Sigmoid colon (tissue), 7 donors: ENCODE measurements at places on chromosomes 6 and 20. TPM values are rescaled to one million over a fixed set of nuclear protein-coding genes. Genes with fewer than 3 reads are reported as not detected.

The CRYBG1 gene
- 5.8 TPM for total RNA-seq

- H3K4me3 ChIP-seq: no peak overlapping the region
- no peaks in the 10 kb centered on the region for H3K27me3 ChIP-seq
- no peaks in the 10 kb centered on the region for H3K4me1 ChIP-seq
- no peak overlapping the region for H3K27ac ChIP-seq
- DNase-seq: no peak
- no peaks in the 10 kb centered on the region for H3K36me3 ChIP-seq
These were observed 265.9 kb upstream of the CDYL start for GRCh38 chr6:4510317-4510716.

DNA sequence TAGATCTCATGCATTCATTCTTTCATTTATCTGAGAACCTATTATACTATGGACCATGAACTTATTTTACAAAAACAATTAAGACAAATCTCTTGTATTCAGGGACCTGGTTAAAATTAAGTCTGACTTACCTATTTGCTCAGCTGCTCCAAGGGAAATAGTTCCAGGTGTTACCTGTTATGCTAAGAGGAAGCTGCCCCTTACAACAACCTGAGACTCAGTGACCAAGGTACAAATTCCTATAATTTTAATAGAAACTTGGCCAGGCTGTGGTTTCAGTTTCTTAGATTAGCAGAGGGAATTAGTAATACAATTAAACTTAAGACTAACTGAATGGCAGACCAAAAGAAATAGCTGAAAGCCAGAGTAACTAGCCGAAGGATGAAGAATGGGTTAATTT, 48.2 kb upstream of the GMPR start:
- no peaks in the 10 kb centered on the region for H3K36me3 ChIP-seq
- no peak overlapping the region for H3K4me3 ChIP-seq
- no peaks in the 10 kb centered on the region for H3K4me1 ChIP-seq
- no peaks in the 10 kb centered on the region for H3K27me3 ChIP-seq
- DNase-seq: no peak
- H3K27ac ChIP-seq: no peak overlapping the region

DNA sequence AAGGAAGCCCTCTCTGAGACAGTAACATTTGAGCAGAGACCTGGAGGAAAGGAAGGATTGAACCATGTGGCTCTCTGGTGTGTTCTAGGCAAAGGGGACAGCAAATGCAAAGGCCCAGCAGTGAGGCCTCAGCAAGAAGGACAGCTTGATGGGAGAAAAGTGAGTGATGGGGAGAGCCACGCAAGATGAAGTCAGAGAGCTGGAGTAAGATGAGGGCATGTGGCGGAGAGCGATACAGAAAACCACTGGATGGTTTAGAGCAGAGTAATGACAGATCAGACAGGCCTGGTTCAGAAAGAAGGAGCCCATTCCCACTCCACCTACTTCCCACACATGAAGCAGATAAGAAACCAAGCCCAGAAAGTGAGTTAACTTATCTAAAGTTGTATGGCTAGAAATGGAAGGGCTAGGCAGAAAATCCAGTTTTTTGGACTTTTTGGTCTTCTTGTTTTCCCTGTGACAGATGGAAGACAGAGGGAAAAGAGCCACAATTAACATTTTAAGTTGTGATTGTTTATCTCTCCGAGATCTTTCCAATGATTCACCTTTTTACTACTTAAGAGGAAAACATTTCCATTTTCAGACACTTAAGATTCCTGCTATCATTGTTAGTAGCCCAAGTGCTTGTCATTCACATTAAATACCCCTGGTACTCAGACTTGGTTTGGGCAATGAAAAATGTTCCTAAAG, 723 bp upstream of the SNPH start:
- H3K4me1 ChIP-seq: no peaks in the 10 kb centered on the region
- peak overlapping the region; percentile 91 for H3K4me3 ChIP-seq
- H3K27ac ChIP-seq: peak overlapping the region; percentile 79
- DNase-seq: no peak

The BTN1A1 gene
- not detected for total RNA-seq

GRCh38 chr6:27867051-27867944, 44.9 kb downstream of the OR2B2 start:
- H3K4me3 ChIP-seq: peak overlapping the region; percentile 53
- H3K27ac ChIP-seq: no peak overlapping the region
- DNase-seq: peak; percentile 73
- H3K4me1 ChIP-seq: peaks cover 41% of the 10 kb centered on the region
- H3K27me3 ChIP-seq: peaks cover 28% of the 10 kb centered on the region
- no peaks in the 10 kb centered on the region for H3K36me3 ChIP-seq

DNA sequence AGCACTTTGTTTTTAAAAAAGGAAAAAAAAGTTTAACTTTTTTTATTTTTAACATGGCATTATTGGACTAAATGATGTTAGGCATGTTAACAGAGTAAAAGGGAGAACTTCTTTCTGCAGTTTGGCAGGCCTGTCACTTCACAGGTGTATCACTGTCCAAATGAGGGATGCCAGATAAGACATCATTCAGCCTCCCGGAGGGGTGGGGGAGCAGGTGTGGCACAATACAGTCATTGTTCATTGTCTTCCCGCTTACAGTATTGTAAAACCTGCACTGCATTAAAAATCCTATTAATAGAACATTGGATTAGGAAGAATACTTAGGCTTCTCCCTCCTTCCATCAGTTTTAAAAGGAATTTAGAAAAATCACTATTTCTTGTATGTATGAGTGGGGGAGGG, 80.7 kb downstream of the CARMIL1 start:
- H3K27ac ChIP-seq: no peak overlapping the region
- H3K36me3 ChIP-seq: no peaks in the 10 kb centered on the region
- DNase-seq: no peak
- H3K27me3 ChIP-seq: no peaks in the 10 kb centered on the region
- H3K4me3 ChIP-seq: no peak overlapping the region

DNA sequence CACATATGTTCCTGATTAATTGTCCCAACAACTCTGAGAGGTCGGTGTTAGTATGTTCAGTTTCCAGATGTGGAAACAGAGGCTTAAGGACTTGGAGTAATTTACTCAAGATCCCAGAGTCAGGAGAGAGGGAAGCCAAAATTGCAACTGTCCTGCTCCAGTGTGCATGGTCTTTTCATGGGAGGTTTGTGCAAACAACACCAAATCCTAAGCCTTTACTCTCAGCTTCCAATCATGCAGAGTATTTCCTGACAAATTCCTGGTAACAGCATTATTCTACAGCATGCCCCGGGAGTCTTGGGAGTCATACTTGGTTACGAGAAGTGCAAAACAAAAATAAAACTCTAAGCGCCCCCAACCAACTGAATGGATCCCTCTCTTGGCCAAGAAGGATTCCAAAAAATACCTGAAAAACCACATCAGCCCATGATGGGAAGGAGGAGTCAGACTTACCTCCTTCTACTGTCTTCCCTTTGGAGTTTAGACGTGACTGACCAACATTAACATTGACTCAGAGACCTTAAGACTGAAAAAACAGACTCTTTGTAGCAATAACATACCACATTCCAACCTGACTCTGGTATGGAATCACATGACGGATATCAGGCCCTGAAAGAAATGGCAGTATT, 30.8 kb upstream of the PPP1R3G start:
- no peaks in the 10 kb centered on the region for H3K4me1 ChIP-seq
- H3K27me3 ChIP-seq: no peaks in the 10 kb centered on the region
- no peak overlapping the region for H3K4me3 ChIP-seq
- no peak overlapping the region for H3K27ac ChIP-seq

GRCh38 chr6:11604215-11604614, 66.7 kb downstream of the TMEM170B start:
- DNase-seq: no peak
- no peaks in the 10 kb centered on the region for H3K4me1 ChIP-seq
- H3K4me3 ChIP-seq: no peak overlapping the region

The COL19A1 gene
- total RNA-seq: 0.54 TPM

DNA sequence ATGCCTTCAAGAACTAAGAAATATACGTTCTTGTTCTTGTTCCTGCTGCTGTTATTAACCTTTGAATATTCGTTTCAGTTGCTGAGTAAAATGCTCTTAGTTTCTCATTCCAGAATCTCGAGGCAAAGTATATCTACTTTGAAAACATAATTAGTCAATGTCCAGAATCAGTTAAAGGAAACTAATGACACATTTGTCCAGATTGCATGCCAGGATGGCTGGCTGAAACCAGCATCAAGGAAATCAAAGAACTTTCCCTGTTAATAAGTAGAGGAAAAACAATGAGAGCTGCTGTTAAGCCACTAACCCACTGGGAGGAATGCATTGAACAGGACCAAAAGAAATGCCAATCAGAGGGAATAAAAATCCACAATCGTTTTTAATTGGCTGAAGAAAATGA, 196.9 kb downstream of the ALDH8A1 start:
- no peak overlapping the region for H3K4me3 ChIP-seq
- no peak for DNase-seq
- no peak overlapping the region for H3K27ac ChIP-seq

- H3K36me3 ChIP-seq: no peaks in the 10 kb centered on the region
- H3K27ac ChIP-seq: no peak overlapping the region
- DNase-seq: no peak
- H3K4me1 ChIP-seq: no peaks in the 10 kb centered on the region
- H3K27me3 ChIP-seq: no peaks in the 10 kb centered on the region
These were observed 39.9 kb downstream of the SGK1 start for GRCh38 chr6:134278000-134278399.

GRCh38 chr6:53360093-53360912, 11.6 kb upstream of the ELOVL5 start:
- no peaks in the 10 kb centered on the region for H3K27me3 ChIP-seq
- peak overlapping the region; percentile 96 for H3K27ac ChIP-seq
- H3K4me1 ChIP-seq: peaks cover 8% of the 10 kb centered on the region
- no peaks in the 10 kb centered on the region for H3K36me3 ChIP-seq
- DNase-seq: no peak

The C20orf204 gene
- 1.1 TPM for total RNA-seq

The RBPJL gene
- not detected for total RNA-seq

The CST2 gene
- not detected for total RNA-seq

The MAP3K4 gene
- 79.2 TPM for total RNA-seq

GRCh38 chr6:160069050-160069454, 52.6 kb upstream of the SLC22A1 start:
- H3K4me1 ChIP-seq: no peaks in the 10 kb centered on the region
- H3K36me3 ChIP-seq: peaks cover 89% of the 10 kb centered on the region
- H3K27ac ChIP-seq: no peak overlapping the region

The EEF1E1 gene
- total RNA-seq: 12.5 TPM

DNA sequence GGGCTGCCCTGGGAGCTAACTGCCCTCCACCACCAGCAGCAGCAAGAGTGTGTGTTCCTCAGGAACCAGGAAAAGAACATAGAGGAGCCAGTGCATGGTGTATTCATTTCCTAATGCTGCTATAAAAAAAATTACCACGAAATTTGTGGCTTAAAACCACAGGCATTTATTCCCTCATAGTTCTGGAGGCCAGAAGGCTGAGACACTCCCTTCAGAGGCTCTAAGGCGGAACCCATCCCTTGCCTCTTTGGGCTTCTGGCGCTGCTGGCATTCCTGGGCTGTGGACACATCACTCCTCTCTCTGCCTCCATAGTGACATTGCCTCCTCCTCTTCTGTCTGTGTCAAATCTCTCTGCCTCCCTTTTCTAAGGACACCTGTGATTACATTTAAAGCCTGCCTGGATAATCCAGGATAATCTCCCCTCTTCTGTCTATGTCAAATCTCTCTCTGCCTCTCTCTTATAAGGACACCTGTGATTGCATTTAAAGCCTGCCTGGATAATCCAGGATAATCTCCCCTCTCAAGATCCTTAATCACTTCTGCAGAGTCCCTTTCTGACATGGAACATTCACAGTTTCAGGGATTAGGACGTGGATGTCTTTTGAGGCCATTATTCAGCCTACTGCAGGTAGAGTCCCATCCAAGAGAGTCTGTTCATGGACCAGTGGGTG, 54.7 kb downstream of the NDUFAF5 start:
- no peaks in the 10 kb centered on the region for H3K36me3 ChIP-seq
- H3K4me1 ChIP-seq: peaks cover 55% of the 10 kb centered on the region
- DNase-seq: no peak
- no peaks in the 10 kb centered on the region for H3K27me3 ChIP-seq
- H3K4me3 ChIP-seq: no peak overlapping the region

GRCh38 chr20:35174458-35175216, 2.8 kb downstream of the PROCR start:
- H3K27me3 ChIP-seq: no peaks in the 10 kb centered on the region
- no peaks in the 10 kb centered on the region for H3K36me3 ChIP-seq
- no peak for DNase-seq
- no peak overlapping the region for H3K27ac ChIP-seq
- no peaks in the 10 kb centered on the region for H3K4me1 ChIP-seq

DNA sequence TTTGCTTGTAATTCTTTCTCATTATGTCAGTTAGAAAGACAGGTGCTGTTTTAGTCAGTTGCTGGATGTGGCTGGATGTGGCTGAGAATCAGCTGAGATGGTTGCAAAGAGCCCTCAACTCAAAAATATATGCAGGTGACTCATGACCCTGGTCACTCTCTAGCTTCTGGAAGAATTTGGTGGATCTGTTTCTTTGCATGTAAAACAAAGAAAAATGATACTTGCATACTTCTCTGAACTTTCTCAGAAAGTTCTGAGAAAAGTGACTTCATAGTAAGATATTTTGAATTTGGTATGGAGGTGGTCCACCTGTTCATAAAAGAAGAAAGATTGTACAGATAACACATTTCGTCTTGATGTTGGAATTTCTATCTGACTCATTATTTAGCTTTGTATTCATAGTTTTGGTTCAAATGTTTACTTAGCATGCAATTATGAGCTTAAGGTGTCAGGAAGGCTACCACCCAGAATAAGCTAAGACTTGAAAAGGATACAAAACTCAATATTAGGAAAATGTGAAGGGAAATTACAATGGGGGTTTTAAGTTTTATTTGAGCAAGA, 163.2 kb upstream of the OLIG3 start:
- H3K4me1 ChIP-seq: no peaks in the 10 kb centered on the region
- H3K27me3 ChIP-seq: no peaks in the 10 kb centered on the region
- DNase-seq: no peak
- H3K27ac ChIP-seq: no peak overlapping the region
- H3K4me3 ChIP-seq: no peak overlapping the region

DNA sequence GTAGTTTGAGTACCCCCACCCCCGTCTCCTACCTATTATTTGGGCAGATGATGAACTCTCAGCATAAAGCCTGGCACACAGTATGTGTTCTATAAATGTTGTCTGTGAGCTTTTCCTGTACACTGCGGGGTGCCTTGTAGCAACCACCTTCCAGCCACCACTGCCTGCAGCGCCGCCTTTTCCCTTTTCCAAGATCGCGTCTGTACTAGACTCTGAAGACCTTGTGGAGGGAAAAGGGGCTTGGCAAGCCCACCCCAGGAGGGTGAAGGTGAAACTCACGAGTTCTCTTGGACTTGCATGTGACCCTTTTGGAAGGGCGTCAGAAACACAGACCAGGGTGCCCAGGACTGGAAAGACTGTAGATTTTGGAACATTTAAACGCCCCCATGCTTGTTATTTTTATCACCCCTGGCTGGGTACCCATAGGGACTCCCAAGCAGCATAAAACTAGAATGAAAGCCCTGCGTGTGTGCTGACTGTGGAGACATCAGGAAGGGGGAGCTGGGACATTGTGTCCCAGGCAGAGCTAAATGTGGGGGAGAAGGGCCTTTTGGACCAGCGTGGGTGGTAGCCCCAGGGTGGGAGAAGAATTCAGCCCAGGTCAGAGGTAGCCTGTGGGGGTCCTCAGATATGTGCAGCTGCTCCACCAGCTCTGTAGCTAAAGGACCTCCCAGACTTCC, 8.3 kb downstream of the BAK1 start:
- no peak for DNase-seq
- H3K27me3 ChIP-seq: no peaks in the 10 kb centered on the region
- peak overlapping the region; percentile 62 for H3K4me3 ChIP-seq
